ENCODE measurements at places on chromosomes 5 and 9.

DNA sequence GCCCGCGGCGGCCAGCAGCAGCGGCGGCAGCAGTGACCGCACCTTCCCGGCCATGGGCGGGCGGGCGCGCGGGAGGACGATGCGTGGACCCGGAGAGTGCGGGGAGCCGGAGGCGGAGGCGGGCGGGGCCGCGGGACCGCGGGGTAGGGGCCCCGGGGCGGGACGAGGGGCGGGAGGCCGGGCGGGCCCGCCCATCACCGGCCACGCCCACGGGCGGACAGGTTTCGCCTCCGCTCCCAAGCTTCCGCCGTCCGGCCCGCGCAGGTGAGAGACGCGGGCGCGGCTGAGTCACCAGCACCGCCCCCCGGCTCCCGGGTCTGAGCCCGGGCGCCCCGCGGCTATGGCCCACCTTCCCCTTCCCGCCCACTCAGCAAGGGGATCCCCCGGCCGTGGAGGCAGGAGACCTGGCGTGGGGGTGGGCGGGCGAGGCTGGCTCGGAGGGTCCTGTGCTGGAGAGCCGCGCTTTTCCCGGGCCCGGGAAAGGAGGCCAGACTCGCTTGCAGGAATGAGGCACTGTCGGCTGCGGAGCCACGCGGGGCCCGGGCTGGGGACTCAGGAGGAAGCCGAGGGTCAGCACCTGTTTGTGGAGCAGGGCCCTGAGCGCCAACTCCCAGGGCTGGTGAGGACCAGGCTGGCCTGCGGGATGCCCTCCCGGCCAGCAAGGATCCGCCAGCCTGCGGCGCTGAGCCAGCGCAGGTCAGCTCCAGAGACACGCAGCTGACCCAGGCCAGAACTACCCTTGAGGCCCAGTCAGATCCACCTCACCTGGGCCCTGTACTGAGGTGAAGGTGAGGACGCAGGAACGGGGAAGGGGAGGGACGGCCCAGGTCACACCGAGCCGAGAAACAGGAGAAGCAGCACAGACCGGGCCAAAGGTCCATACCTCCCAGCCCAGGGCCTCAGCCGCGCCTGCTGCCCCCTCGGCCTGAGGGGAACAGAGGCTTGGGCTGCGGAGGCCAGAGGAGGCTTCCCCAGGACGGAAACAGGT is at the start of gene ENTPD2:
TSS of gene ENTPD2 (minus strand) at position 118 of the 988 bp plus-strand sequence. CDS start at position 54, 64 bp downstream.
- DNase-seq, result no peak

GRCh38 chr9:129140397-129141065 is 29.3 kb downstream of the PTPA start:
- DNase-seq, result peak; percentile 79

GRCh38 chr5:71783891-71784290 is 64.8 kb downstream of the CARTPT start:
- peak; percentile 72 for DNase-seq

GRCh38 chr5:2278825-2279456 is 396.2 kb upstream of the IRX4 start:
- peak; percentile 80 for DNase-seq

All from ELF-1 (cell line).